ENCODE measurements at places on chromosomes 2 and 18. TPM values are rescaled to one million over a fixed set of nuclear protein-coding genes. Genes with fewer than 3 reads are reported as not detected.
A peak's percentile ranks its signal among the peaks of the same experiment; 100 is the strongest.

- H3K27ac ChIP-seq, result no peak overlapping the region
- H3K36me3 ChIP-seq, result peaks cover 33% of the 10 kb centered on the region
- DNase-seq, result no peak
- no peak overlapping the region for H3K4me3 ChIP-seq
- H3K4me1 ChIP-seq, result peaks cover 21% of the 10 kb centered on the region
- no peaks in the 10 kb centered on the region for H3K27me3 ChIP-seq
These were observed 29.4 kb downstream of the GDF7 start for GRCh38 chr2:20696366-20696765.

- H3K4me1 ChIP-seq, result peaks cover 32% of the 10 kb centered on the region
- no peak for DNase-seq
- no peak overlapping the region for H3K4me3 ChIP-seq
- H3K27me3 ChIP-seq, result no peaks in the 10 kb centered on the region
- H3K36me3 ChIP-seq, result peaks cover 26% of the 10 kb centered on the region
These were observed 61.0 kb downstream of the CRIM1 start for GRCh38 chr2:36416370-36417165.

- no peak overlapping the region for H3K4me3 ChIP-seq
- H3K4me1 ChIP-seq, result no peaks in the 10 kb centered on the region
- H3K36me3 ChIP-seq, result no peaks in the 10 kb centered on the region
- H3K27me3 ChIP-seq, result no peaks in the 10 kb centered on the region
- H3K27ac ChIP-seq, result no peak overlapping the region
These were observed 771.9 kb downstream of the ERBB4 start for GRCh38 chr2:211766689-211767088.

DNA sequence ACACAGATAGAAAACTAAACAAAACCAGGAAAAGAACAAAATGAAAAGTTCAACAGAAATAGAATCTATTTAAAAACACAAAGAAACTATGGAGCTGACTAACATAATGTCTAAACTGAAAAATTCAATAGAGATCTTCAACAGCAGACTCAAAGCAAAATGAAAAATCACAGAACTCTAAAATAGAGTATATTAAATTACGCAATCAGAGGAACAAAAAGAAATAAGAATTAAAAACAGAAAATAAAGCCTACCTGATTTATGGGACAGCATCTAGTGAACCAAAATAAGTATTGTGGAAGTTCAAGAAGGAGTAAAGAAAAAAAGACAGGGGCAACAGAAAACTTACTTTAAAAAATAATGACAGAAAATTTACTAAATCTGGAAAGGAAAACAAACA lies 152.1 kb upstream of the GALNT5 start:
- H3K4me1 ChIP-seq, result no peaks in the 10 kb centered on the region
- H3K4me3 ChIP-seq, result no peak overlapping the region
- no peak overlapping the region for H3K27ac ChIP-seq
- no peaks in the 10 kb centered on the region for H3K27me3 ChIP-seq
- no peak for DNase-seq
- no peaks in the 10 kb centered on the region for H3K36me3 ChIP-seq

DNA sequence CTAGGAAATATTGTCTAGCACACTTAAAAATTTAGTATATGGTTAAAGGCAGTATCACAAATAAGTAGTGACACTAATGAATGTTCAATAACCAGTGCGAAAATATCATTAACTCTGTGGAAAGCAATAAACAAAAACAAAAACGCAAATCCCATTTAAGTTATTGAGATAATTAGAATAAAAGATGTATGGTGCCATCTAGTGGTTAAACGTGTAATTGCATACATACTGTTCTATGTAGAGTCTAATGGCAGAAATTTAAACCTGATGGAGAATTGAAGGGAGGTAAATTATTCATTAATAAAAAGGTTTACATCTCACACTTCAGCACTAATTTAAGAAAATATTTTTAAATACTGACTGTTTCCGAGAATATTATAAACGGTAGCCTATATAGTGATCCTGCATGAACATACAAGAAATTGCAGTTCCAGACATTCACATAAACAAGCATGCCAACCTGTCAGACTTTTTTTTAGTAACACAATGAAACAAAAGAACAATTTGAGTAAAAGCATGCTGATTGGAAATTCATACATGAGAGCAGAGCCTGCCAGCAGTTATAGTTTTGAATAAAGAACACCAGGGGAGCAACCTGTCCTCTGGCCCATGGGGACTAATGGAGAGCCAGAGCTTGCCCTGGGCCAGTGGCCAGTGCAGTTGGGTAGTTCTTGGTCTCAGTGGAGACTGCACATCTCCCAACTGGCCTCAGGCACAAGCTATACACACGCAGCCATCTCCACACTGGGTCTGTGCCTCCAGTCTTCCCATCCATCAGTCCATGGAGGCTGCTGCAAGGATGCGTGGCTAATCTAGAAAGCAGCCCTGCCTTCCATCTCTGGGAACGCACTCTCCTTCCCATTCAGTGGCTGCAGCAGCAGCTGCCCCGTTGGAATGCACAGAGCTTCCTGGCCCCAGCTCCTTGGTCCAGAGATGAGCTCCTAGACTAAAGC lies 28.0 kb downstream of the GCG start:
- no peak overlapping the region for H3K27ac ChIP-seq
- no peak overlapping the region for H3K4me3 ChIP-seq
- peak; percentile 69 for DNase-seq
- H3K4me1 ChIP-seq, result peaks cover 11% of the 10 kb centered on the region

DNA sequence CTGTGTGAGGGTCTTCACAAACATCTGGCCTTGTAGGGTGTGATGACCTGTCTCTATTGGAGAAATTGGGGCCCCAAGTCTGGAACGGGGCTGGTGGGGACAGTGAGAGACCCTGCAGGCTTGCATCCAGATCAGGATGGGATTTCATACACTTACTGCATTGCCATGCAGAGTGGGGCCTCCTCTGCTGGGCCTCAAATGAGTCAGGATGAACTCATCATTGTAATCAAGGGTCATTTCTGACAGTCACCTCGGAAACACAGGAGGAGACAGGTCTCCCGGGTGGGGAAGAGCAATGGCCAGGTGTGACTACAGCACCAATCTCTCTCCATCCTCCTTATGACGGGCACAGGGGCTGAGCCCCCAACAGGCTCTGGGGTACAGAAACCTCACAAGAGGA lies 48.1 kb upstream of the GALR1 start:
- no peak for DNase-seq
- no peaks in the 10 kb centered on the region for H3K4me1 ChIP-seq
- H3K27me3 ChIP-seq, result peaks cover 26% of the 10 kb centered on the region
- H3K27ac ChIP-seq, result no peak overlapping the region
- H3K4me3 ChIP-seq, result no peak overlapping the region

DNA sequence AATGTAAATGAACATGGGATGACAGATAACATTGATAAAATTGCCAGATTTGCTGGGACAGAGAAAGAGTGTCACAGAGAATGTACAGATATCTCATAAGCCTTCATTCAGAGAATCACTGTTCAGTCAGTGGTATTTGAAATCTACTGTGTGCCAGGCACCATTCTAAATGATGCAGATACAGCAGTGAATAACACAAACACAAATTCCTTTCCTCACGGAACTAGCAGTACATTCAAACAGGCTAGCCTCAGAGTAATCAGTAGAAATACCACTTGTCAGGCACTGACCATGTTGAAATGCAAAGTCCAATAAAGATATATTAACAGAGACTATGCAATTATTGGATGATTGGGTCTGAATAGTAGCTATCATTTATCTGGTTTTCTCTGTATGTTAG lies 211.0 kb downstream of the RDH14 start:
- no peak overlapping the region for H3K4me3 ChIP-seq
- no peaks in the 10 kb centered on the region for H3K27me3 ChIP-seq
- H3K4me1 ChIP-seq, result no peaks in the 10 kb centered on the region
- H3K27ac ChIP-seq, result no peak overlapping the region

- H3K4me3 ChIP-seq, result no peak overlapping the region
- no peak overlapping the region for H3K27ac ChIP-seq
- DNase-seq, result no peak
- peaks cover 91% of the 10 kb centered on the region for H3K27me3 ChIP-seq
These were observed 134.1 kb upstream of the GLI2 start for GRCh38 chr2:120601566-120601965.

DNA sequence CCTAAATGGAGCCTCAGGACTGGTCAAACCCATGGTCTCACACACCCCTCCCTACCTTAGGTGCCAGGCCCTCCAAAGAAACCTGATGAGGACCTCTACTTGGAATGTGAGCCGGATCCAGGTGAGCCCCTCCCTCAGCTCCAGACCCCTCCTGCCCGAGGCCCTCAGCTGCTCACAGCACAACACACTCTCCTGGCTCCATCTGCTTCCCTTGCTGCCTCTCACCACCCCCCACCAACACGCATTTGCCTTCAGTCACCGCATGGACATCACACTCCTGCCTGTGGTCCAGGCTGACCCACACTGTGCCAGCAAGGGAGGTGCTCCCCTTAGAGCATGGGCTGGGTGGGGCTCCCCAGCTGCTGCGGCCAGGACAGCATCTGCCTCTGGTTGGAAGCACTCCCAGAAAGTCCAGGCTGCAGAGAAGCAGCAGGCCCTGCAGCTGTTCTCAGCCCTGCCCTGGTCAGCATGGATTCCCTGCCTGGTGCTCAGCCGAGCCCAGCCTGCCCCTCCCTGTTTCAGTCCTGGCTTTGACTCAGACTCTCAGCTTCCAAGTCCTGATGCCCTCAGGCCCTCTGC lies 15.1 kb downstream of the SH2D6 start:
- DNase-seq, result no peak
- no peak overlapping the region for H3K4me3 ChIP-seq
- H3K36me3 ChIP-seq, result no peaks in the 10 kb centered on the region

- no peaks in the 10 kb centered on the region for H3K36me3 ChIP-seq
- peaks cover 10% of the 10 kb centered on the region for H3K4me1 ChIP-seq
- H3K27ac ChIP-seq, result no peak overlapping the region
- H3K4me3 ChIP-seq, result no peak overlapping the region
- H3K27me3 ChIP-seq, result 0 out of 3 replicates have a peak, but pooled peaks cover 4% of the 10 kb centered on the region
These were observed 62.2 kb downstream of the KIAA2012 start for GRCh38 chr2:202135091-202135874.

- no peaks in the 10 kb centered on the region for H3K36me3 ChIP-seq
- no peaks in the 10 kb centered on the region for H3K27me3 ChIP-seq
- peak; percentile 73 for DNase-seq
- H3K4me3 ChIP-seq, result peak overlapping the region; percentile 36
- H3K4me1 ChIP-seq, result peaks cover 90% of the 10 kb centered on the region
These were observed 25.7 kb downstream of the UPP2 start for GRCh38 chr2:158127380-158127804.

DNA sequence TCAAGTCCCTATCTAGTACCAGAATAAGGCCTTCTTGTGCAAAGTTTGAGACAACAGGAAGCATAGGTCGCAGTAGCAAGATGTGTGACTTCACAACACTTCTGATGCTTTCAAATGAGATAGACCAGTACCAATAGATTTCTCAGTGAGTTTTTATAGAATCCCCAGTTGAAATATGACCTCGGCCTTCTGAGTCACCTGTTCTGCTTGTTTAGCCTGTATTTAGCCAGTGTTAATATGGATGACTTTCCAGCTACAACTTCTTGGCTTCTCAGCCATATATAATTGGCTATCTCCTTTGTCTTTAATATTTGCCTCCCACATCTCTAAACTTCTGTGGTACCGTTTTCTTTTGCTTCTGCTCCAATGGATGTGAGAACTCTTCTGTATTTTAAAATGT lies 113.8 kb downstream of the KYNU start:
- H3K27me3 ChIP-seq, result no peaks in the 10 kb centered on the region
- H3K4me1 ChIP-seq, result no peaks in the 10 kb centered on the region
- DNase-seq, result no peak
- no peak overlapping the region for H3K27ac ChIP-seq
- H3K36me3 ChIP-seq, result peaks cover 8% of the 10 kb centered on the region
- H3K4me3 ChIP-seq, result no peak overlapping the region

DNA sequence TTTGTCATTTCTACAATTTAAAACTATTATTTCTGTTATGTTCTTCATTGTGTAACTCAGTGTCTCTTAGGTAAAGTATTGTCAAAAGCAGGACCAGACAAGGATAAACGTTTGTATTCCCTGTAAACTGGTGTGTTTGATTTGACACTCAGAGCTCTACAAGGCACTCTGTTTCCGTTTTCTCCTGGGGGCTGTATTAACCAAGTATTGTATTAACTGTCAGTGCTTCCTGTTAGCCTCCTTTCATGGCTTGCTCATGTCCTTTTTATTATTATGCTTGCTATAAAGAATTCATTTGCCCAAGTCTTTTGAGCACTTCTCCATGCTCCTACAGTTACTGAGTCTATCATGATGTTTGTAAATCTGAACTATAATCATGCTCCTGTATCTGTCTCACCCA lies 323.7 kb downstream of the LPIN1 start:
- DNase-seq, result no peak
- no peaks in the 10 kb centered on the region for H3K4me1 ChIP-seq
- no peaks in the 10 kb centered on the region for H3K27me3 ChIP-seq

DNA sequence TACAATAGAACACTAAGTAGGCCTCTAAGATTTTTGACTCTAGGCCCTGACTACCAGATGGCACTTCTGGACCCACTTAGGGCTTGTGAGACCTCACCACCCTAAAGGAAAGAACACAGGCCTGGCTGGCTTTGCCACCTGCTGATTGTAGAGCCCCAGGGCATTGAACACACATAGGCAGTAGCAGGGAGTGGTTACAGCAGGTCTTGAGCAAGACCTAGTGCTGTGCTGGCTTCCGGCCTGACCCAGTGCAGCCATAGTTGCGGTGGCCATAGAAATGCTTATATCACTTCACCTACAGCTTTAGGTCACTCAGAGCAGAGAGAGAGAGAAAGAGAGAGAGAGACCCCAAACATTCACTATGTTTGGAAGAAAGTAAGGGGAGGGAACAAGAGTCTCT lies 223.2 kb downstream of the LRATD1 start:
- DNase-seq, result no peak
- H3K4me1 ChIP-seq, result no peaks in the 10 kb centered on the region
- H3K4me3 ChIP-seq, result no peak overlapping the region

- no peaks in the 10 kb centered on the region for H3K27me3 ChIP-seq
- no peak overlapping the region for H3K4me3 ChIP-seq
- peaks cover 11% of the 10 kb centered on the region for H3K36me3 ChIP-seq
- DNase-seq, result no peak
- H3K4me1 ChIP-seq, result peaks cover 2% of the 10 kb centered on the region
These were observed 59.3 kb downstream of the SERTAD2 start for GRCh38 chr2:64594226-64594989.

DNA sequence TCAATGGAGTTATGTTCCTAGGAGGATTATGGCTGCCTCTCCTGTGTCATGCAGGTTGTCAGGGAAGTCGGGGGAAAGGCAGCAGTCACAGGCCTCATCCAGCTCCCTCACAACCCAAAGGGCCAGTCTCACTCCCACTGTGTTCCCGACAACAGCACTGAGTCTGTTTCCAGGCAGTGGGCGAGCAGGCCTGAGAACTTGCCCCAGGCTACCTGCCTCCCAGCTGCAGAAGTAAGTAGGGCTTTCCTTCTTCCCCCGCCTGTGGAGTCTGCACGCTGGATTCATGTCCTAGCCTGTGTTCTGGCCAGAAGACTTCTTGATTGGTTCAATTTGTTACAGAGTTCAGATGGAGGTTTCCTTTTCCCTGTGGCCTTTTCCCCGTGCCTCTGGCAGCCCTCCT lies 8.2 kb upstream of the ZNF638 start:
- H3K4me1 ChIP-seq, result peaks cover 13% of the 10 kb centered on the region
- H3K4me3 ChIP-seq, result no peak overlapping the region
- no peak for DNase-seq
- no peaks in the 10 kb centered on the region for H3K36me3 ChIP-seq
- peaks cover 18% of the 10 kb centered on the region for H3K27me3 ChIP-seq

SLC4A5 gene
- total RNA-seq, result not detected

RNF181 gene
- 224 TPM for total RNA-seq

ZNF396 gene
- 1.6 TPM for total RNA-seq

ASAP2 gene
- total RNA-seq, result 7.3 TPM

CHPF gene
- total RNA-seq, result 79.6 TPM

All from HepG2 (cell line).